ENCODE measurements at places on chromosomes 7 and 10.

DNA sequence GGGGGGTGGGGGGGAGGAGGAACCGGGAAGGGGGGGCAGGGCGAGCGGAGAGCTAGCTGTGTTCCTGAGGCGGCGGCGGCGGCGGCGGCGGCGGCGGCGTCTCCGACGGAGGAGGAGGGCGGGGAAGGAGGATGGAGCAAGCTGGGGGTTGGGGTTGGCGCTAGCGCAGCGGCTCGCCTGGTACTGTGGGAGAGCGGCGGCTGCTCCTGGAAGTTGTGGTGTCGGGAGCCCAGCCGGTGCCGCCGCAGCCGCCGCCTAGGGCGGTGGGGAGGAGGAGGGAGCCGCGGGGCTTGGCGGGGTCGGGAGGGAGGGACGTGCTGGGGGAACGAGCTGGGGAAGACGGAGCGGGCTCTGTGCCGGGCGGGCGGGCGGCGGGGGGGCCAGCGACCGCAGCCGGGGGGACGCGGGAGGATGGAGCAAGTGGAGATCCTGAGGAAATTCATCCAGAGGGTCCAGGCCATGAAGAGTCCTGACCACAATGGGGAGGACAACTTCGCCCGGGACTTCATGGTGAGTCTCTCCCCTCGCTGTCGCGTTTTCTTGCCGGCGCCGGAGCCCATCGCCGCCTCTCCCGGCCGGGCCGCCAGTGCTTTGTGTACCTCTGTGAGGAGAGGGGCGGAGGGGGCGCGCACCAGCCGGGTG lies at the start of gene PTPN12:
Gene PTPN12 (plus strand): TSS at position 160 of the 642 bp plus-strand sequence. CDS start 252 bp downstream, at position 412.
- peak; percentile 70 for DNase-seq

GRCh38 chr7:134278502-134279153 lies 38.1 kb downstream of the SLC35B4 start:
- no peak for DNase-seq

- no peak for DNase-seq
Observed at GRCh38 chr7:138212314-138212713, 136.1 kb downstream of the AKR1D1 start.

DNA sequence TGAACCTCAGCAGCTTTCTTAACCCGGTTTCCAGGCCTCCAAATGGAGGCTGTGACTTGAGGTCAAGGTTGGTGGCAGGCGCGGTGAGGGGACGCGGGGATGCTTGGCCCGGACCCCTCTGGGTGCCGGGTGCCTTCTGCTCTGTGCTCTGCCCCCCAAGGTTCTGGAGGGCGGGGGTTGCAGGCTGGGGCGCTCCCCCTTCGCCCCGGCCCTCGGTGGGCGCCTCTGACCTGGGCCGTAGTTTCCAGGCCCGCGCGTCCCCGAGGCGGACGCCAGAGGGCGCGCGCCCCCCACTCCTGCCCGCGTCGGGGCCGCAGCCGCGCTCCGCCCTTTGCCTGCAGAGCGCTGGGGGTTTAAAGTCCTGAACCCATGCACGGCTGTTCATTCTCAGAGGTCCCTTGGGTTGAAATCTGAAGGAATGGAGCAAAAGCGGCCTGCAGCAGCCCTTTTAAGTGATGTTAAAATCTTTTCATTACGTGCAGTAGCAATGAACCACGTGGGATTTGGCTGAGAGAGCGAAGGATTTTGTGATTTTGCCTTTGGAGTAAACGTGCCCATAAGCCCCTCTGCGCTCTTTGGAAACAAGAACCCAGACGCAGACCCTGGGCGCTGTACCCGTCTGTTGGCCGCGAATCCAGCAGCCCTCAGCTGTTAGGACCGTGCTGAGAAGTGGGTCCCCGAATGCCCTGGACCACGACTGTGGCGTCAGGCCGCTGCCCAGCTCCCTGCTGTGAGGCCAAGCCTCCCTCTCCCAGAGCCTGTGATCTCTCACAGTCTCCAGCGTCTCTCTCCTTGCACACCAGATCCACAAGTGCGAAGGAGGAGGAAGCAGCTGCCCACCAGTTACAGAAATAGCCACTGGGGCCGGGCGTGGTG lies 135.0 kb downstream of the ACTR3B start:
- no peak for DNase-seq

- no peak for DNase-seq
Observed at GRCh38 chr7:156113731-156114130, 301.5 kb upstream of the SHH start.

DNA sequence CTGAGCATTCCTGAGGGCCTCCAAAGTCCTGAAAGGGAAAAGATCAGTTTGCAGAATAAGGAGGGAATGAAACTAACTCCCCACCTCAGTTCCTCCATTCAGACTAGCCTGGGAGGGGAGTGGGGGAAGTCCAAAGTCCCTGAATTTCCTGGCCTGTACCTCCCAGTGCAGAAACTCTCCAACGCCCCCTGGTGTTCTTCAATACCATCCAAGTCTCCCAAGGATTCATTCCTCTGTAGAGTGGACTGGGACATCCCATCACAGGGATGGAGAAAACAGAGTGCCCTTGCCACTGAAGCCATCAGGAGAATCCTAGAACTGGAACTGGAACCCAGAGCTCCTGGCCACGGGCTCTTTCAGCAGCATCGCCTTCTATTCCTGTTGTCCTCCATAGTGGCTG lies 1.6 kb upstream of the COL13A1 start:
- DNase-seq, result no peak

DNA sequence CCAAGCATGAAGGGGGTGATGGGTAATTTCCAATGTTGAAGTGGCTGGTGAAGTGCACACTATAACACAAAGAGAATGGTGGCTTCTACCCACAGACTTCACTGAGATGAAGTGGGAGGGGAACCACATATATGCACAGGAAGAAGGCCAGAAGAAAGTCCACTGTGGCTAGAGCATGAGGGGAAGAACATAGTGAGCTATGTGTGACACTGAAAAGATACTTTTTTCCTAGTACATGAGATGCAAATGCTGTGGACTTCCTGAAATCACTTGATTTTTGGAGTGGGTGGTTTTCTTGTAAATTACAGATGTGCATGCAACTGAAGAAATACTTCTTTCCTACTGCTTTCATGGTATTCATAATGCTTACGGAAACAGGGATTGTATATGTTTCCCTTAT lies 115.6 kb upstream of the PHYHIPL start:
- no peak for DNase-seq

- no peak for DNase-seq
Observed at GRCh38 chr10:80259405-80259871, 30.0 kb downstream of the MAT1A start.

DNA sequence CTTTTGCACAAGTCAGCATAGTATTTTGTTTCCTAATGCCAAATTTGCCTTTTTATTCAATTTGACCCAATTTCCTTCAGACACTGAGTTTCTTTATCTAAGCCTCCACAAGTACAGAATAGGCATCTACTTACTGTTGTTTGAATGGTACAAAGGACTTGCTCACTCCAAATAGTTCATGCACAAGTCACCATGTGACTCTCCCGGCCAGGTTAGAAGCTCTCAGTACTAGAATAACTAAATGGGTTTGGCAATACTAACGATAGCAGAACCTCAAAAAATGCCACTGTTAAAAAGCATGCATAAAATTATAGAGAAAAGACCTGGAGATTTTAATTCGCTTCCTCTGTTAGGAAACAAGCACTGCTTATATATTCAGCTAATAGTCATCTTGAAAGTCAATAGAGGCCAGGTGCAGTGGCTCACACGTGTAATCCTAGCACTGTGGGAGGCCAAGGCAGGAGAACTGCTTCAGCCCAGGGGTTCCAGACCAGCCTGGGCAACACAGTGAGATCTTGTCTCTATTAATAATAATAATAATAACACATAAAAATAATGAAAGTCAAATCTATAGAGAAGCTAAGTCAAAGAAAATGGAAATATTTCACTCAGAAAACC lies 335.8 kb upstream of the MBL2 start:
- no peak for DNase-seq

DNA sequence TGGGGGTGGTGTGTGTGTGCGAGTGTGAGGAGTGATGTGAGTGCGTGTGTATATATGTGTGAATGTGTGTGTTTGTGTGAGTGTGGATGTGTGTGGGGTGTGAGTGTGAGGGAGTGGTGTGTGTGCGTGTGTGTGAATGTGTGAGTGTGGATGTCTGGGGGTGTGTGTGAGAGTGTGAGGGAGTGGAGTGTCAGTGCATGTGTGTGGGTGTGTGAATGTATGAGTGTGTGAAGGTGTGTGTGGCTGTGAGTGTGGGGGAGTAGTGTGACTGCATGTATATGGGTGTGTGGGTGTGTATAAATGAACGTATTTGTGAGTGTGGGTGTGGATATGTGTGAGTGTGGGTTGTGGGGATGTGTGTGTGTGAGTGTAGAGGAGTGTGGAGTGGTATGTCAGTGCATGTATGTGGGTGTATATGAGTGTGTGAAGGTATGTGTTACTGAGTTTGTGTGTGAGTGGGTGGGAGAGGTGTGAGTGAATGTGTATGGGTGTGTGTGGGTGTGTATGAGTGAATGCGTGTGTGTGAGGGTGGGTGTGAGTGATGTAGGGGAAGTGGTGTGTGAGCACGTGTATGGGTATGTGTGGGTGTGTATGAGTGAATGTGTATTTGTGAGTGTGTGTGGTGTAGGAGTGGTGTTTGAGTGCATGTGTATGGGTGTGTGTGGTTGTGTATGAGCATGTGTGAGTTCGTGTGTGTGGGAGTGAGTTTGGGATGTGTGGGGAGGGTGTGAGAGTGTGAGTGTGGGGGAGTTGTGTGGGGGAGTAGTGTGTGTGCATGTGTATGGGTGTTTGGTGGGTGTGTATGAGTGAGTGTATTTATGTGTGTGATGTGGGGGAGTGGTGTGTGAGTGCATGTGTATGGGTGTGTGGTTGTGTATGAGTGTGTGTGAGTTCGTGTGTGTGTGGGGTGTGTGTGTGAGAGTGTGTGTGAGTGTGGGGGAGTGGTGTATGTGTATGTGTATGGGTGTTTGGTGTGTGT lies 28.5 kb upstream of the NUB1 start:
- no peak for DNase-seq

- no peak for DNase-seq
Observed at GRCh38 chr10:29007748-29008610, 280.9 kb upstream of the LYZL1 start.

- DNase-seq, result peak; percentile 12
Observed at GRCh38 chr7:142420554-142421362, 162.9 kb upstream of the PRSS58 start.

DNA sequence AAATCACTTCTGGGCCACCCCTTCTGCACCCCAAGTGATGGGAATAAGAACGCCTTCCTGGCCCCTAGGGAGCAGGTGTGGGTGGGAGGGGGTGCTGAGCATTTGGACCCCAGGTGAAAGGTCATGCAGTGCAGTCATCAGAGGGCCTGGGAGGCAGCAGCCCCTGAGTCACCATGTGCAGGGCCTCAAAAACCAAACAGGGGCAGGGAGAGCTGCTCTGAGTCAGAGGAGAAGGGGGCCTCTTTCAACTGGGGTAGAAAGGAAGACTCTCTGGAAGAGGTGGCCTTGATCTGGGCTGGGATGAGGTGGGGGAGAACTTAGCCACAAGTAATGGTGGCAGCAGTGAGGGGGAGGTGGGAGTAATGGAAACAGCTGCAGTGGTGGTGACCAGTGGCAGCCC lies 164.3 kb downstream of the BUB3 start:
- DNase-seq, result no peak

DNA sequence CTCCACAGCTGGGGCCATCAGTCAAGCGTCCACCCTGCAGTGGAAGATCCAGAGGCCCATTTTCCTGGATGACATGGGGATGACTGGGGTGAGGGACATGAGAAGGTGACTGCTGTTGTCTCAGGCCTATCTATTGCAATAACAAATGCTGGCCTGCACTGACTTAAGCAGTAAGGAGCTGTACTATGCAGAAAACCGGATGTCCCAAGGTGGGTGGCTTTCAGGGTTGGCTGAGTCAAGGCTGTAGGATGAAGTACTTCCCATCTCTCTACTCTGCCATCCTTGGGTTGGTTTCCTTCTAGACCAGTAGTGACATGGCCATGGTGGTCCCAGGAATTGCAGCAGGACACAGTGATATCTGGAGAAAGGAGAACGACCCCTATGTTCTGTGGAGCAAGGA lies 48.1 kb downstream of the NEURL1 start:
- DNase-seq, result no peak

DNA sequence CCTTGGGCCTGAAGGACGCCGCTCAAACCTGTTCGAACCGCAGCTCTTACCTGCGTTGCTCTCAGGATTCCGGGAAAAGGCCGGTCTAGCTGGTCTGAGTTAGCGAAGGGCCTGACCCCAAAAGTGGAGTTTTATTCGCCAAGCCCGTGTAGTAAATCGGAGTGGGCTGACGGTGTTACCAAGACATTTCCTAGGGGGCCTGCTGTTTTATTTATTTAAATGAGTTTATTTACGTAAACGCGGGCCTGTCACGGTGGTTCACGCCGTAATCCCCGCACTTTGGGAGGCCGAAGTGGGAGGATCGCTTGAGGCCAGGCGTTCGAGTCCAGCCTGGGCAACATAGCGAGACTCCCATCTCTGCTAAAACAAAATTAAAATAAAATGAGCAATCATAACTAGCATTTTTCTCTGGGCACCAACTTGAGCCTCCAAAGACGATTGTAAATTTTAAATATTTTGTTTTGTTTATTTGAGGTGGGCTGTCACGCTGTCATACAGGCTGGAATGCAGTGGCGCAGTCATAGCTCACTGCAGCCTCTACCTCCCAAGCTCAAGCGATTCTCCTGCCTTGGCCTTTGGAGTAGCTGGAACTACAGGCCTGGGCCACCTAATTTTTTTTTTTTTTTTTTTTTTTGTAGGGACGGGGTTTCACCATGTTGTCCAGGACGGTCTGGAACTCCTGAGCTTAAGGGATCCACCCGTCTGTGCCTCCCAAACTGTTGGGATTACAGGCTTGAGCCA lies 903 bp downstream of the ZNF655 start:
- no peak for DNase-seq

GRCh38 chr7:39589323-39590111 lies 23.3 kb downstream of the YAE1 start:
- peak; percentile 72 for DNase-seq

GRCh38 chr10:61110188-61110844 lies 166.3 kb upstream of the RHOBTB1 start:
- DNase-seq, result no peak

DNA sequence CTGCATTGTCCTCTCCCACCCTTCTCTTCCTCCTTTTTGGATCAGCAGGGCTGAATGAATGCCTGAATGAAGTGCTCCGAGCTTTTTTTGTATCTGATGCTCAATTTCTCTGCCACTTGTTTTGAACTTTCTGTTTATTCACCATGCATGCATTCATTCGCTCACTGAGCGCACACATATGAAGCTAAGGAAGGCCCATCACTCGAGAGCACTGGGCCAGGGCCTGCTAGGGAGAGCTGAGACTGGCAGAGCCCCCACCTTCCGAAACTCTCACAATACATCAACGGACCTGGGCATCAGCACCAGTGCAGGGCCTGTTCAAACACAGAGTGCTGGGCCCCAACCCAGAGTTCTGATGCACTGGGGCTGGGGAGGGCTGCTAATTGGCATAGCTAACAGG lies 45.7 kb downstream of the RPS24 start:
- no peak for DNase-seq

DNA sequence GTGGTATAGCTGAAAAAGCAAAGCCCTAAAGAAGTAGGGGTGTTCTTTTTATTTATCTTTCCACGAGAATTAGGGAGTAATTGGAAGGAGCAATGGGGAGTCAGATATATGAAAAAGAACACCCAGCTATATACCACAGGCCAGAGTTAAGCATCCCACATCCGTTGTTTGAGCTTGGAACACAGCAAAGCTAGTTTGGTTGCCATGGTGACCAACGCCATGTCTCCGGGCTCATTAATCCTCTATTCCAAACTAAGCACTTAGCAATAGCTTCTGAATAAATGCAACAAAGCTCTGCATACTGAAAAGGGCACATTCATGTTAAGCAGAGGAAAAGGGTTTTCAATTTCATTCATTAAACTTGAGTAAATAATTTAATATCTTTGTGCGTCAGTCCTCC lies 23.5 kb downstream of the ASB4 start:
- peak; percentile 98 for DNase-seq
